ENCODE measurements at places on chromosomes 3 and 15.

- DNase-seq, result no peak
These were observed 827.6 kb upstream of the CFAP20DC start for GRCh38 chr3:59877263-59878037.

GRCh38 chr3:149809699-149810098 is 3.3 kb upstream of the RNF13 start:
- no peak for DNase-seq

GRCh38 chr3:168885028-168885427 is 778.5 kb downstream of the MECOM start:
- DNase-seq, result no peak

GRCh38 chr15:63752075-63752684 is 81.6 kb downstream of the HERC1 start:
- no peak for DNase-seq

GRCh38 chr3:16884084-16884747 is 539 bp upstream of the PLCL2 start:
- DNase-seq, result no peak

- DNase-seq, result no peak
These were observed 14.6 kb downstream of the HEMK1 start for GRCh38 chr3:50583897-50584296.

GRCh38 chr3:111311709-111312235 is 230.2 kb upstream of the CD96 start:
- no peak for DNase-seq

DNA sequence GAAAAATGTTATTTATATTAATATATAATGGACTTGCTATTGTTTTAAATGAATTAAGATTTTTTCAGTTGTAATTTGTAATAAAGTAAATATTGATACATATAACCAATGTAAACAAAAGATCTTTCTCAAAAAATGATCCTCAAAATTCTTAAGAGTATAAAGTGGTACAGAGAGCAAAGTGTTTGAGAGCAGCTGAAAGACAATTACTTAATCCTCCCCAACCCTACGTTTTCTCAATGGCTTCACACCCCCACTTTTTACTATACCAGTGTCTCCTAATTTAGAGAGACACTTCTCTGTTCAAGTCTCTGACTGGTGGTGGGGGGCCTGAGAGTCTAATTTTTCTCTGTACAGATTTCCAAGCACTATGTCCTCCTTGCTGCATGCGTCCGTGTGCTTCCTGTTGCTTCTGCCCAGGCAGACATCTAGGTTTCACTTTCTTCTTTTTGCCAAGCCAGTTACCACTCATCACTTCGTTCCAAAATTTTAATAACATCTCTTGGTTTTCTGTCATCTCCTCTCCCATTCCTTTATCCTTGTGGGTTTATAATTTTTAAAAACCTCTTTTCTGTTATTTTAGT is 276.3 kb upstream of the DNAJC19 start:
- DNase-seq, result no peak

DNA sequence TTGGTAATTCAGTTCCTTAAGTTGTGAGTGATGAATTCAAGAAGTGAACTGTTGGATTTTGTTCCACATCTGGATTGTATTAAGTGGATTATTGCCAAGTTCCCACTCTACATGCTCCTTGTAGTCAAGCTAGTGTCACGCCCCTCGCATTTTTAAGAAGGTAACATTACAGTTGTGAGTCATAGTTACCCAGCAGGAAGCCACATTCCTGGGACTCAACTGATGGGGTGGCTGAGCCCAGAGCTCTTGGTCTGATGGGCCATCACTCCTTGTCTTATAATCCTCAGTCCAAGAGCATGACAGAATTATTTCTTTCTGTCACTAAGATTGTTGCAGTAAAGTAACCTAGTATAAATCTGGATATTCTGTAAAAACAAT is 102.7 kb downstream of the PTPRG start:
- DNase-seq, result peak; percentile 47

DNA sequence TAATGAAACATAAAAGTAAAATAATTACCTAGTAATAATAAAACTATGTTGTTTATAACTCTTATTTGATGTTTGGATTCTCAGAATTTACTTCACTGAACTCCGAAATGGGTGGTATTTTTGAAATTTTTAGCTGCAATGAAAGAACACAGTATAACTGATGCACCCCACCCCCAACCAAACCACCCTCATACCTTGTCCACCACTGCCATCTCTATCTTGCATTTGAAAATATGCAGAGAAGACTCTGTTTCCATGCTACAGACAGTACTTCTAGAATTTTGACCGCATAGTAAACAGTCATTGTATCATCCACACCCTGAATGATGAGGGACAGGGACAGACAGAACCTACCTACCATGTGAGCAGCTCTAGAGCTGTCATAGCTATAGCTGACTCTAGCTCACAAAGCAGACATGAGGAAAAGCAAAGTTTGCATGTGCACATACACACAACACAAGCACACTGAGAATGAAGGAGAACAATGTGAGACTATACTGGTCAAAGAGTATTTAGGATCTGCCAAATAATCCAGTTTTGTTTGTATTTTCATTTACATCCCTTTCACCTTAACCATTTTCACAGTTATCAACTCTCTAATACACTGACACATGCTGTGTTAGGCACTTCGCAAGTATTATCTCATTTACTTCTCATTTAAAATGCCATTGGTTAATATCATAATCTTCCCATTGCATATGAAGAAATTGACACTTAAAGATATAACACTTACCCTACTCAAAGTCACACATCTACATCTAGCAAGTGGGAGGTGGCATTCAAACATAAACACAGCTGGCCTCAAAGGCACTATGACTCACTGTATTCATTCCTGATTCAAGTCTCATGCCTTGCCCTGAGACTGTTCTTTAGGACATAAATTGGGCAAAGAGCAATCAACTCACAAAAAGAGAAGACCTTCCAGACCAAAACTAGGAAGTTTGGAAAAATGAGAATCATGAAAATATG is 1014.7 kb upstream of the CFAP20DC start:
- peak; percentile 48 for DNase-seq

- peak; percentile 38 for DNase-seq
These were observed 234.2 kb downstream of the NFKBIZ start for GRCh38 chr3:102083473-102083872.

DNA sequence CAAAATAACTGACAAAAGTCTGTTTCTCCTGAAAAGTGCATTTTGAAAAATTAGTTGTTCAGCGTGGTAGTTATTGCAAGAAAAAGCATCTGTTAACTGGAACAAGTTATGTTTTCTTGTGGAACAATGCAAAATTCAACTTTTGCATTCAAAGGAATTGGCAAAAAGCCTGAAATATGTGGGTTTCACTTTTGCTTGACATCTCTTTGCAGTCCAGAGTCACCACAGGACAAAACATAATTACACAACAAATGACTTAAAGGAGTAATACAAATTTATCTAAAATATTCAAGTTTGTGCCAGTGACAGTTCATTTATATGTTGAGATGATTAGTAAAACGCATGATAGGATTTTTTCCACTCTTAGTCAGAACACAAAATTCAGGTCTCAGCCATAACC is 96.3 kb upstream of the P2RY1 start:
- no peak for DNase-seq

DNA sequence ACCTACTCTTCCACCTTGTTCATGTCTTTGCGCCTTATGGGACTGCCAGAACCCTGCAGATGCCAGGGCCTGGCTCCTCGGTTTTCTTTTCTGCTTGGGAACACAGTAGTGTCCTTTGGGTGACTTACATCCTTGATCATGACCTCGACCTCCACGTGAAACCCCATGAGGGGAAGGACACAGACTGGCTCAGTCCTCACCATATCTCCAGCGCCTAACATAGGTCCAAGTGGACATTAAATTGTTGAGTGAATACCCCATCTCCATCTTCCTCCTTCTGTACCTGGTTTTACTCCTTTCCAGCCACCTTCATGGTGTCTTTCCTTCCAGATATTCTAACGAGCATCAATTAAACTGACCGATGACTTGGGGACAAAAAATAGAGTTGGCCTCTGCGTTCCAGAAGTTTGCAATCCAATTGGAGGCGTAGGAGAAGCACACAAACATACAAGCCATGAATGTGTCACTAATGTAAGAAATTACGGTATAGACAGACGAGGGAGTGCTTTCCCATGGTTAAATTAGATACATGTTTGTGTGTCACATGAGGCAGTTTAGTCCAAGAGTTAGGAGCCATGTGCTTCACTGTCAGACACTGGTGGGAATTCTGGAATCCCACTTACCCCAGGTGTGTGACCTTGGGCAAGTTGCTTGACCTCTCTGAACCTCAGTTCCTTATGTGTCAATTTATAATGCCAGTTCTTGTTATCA is 907 bp upstream of the HERC1 start:
- DNase-seq, result no peak

- no peak for DNase-seq
These were observed 13.9 kb downstream of the CCRL2 start for GRCh38 chr3:46420931-46421330.

DNA sequence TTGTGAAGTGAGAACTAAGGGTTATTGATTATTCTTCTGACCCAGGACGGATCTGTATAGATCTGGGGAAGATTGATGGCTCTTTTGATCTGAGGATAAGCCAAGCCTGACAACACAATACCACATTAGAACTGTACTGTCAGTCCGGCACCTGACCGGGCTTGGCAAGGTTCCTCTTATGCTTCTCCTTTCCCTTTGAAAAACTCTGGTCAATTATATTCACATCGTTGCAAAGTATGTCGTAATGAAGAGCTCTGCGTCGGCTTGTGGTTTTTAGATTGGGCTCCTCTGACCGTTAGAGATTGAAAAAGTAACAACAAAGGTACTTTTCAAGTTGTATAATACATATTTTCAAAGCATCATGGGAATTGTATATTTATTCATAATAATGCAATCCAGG is 389.8 kb downstream of the NR2F2 start:
- no peak for DNase-seq

- peak; percentile 62 for DNase-seq
These were observed 646 bp upstream of the SLC35G2 start for GRCh38 chr3:136818191-136818768.

GRCh38 chr3:141938011-141938500 is 61.6 kb downstream of the ATP1B3 start:
- DNase-seq, result no peak

DNA sequence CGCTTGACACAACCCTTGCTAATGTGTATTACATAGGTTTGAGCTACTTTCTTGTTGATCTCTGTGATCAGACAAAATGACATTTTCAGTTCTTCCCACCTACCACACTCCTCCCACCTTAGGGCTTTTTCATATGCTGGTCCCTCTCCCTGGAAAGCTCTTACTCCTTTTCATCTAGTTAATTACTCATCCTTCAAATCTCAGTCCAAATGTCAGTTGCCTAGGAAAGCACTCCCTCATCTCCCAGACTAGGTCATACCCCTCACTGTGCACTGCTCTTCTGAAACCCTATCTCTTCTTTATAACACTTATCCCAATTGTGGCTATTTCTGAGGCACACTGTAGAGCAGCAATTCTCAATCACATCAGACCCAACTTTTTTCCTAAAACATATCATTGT is 7.3 kb downstream of the ZNF106 start:
- no peak for DNase-seq

All from retinal pigment epithelial cell (primary cell).